ENCODE measurements at places on chromosomes 7 and 10. TPM values are rescaled to one million over a fixed set of nuclear protein-coding genes. Genes with fewer than 3 reads are reported as not detected.

The SMKR1 gene
- total RNA-seq: not detected

The PPIF gene
- total RNA-seq: 18.7 TPM

GRCh38 chr7:47670729-47671128, 88.8 kb upstream of the TNS3 start:
- no peak overlapping the region for H3K27ac ChIP-seq
- peaks cover 8% of the 10 kb centered on the region for H3K4me1 ChIP-seq
- no peak overlapping the region for H3K4me3 ChIP-seq
- no peaks in the 10 kb centered on the region for H3K27me3 ChIP-seq
- DNase-seq: no peak
- H3K36me3 ChIP-seq: no peaks in the 10 kb centered on the region

The SORCS3 gene
- total RNA-seq: not detected

- H3K4me3 ChIP-seq: no peak overlapping the region
- no peaks in the 10 kb centered on the region for H3K36me3 ChIP-seq
- H3K4me1 ChIP-seq: peaks cover 30% of the 10 kb centered on the region
- H3K27ac ChIP-seq: no peak overlapping the region
- DNase-seq: peak; percentile 93
Measured at GRCh38 chr10:86648704-86649427, 5.5 kb upstream of the OPN4 start.

Data from GM23248 (cell line).